Cardiac atrium fibroblast (primary cell): ENCODE measurements at places on chromosomes 13 and 19. TPM values are rescaled to one million over a fixed set of nuclear protein-coding genes. Genes with fewer than 3 reads are reported as not detected.

The COX7A1 gene
- 29.1 and 35.2 TPM in 2 replicates for total RNA-seq

The GPR108 gene
- total RNA-seq = 46.4 and 74.4 TPM in 2 replicates

The ZNF649 gene
- 4.7 and 9.1 TPM in 2 replicates for total RNA-seq

The KIR2DL1 gene
- not detected in 2 replicates for total RNA-seq

The CLEC4M gene
- not detected in 2 replicates for total RNA-seq

The CEACAM1 gene
- total RNA-seq = 0.49 TPM in 1 of 2 replicates, not detected in the other
